ENCODE measurements at places on chromosomes 2 and 18.
A peak's percentile ranks its signal among the peaks of the same experiment; 100 is the strongest.

DNA sequence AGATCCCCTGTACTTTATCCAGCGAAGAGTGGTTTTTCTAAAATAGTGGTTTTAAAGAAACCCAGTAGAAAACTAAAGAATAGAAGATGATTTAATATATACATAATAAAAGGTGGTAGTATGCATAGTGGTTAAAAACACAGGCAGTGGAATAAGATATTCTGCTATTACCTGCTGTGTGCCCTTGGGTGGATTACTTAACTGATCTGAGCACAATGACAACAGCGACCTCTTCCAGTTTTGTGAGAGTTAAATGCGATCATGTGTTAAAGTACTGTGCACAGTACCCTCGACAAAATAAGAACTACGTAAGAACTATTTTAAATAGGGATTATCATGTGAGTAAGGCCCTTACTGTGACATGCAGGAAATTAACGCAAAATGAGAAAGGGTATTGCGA lies 30.0 kb upstream of the CHMP1B start:
- H3K36me3 ChIP-seq: no peaks in the 10 kb centered on the region
- DNase-seq: no peak
- no peaks in the 10 kb centered on the region for H3K27me3 ChIP-seq
- H3K4me1 ChIP-seq: no peaks in the 10 kb centered on the region

DNA sequence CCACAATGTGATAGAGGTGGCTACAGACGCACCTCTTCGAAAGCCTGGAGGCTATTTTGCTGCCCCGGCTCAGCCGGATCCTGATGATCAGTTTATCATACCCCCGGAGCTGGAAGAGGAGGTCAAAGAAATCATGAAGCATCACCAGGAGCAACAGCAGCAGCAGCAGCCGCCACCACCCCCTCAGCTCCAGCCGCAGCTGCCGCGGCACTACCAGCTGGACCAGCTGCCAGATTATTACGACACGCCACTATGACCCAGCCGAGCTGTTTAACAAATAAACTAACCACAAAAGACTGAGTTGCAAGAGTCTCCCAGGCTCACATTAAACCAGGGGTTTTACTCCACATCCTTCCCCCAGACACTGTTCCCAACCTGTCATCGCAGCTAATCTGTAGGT lies 263.8 kb downstream of the PHLPP1 start:
- no peak overlapping the region for H3K4me3 ChIP-seq
- H3K27ac ChIP-seq: no peak overlapping the region
- peaks cover 7% of the 10 kb centered on the region for H3K36me3 ChIP-seq
- DNase-seq: no peak

DNA sequence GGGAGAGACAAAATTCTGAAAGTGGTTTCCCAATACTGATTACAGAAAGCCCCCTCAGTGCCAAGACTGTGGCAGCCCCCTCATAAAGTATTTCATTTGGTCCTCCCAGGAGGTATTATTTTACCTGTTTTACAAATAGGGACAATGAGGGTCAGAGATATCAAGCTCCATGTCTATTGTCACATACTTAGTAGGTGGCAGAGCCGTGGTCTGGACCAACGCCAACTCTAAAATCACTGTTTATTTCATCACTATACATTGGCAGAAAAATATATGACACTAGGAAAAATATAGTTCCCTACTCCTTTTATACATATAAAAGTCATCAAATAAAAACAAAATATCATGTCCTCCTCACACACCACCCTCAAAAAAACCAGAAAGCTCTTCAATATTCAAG lies 68.6 kb downstream of the DHRS9 start:
- H3K4me3 ChIP-seq: no peak overlapping the region
- H3K4me1 ChIP-seq: no peaks in the 10 kb centered on the region
- no peak for DNase-seq
- H3K27ac ChIP-seq: no peak overlapping the region

GRCh38 chr2:177724398-177725287 lies 332.1 kb downstream of the AGPS start:
- no peak for DNase-seq
- H3K36me3 ChIP-seq: no peaks in the 10 kb centered on the region
- H3K4me1 ChIP-seq: no peaks in the 10 kb centered on the region

DNA sequence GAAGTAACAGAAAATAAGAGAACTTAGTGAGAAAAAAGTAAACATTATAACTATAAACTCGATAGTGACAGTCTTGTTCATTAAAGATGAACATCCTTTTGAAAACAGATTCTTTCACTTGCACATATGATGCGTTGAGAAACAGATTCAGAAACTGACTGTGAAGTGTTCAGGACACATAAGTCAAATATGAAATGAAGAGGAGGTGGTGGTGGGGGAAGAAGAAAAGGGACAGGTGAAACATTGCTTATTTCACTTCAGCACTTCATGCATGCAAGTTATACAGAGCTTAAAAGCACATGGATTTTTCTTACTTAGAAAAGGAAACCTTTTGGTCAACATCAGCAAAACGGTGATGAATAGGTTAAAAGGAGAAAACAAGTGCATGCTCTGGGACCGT lies 42.5 kb downstream of the STAT4 start:
- no peak overlapping the region for H3K27ac ChIP-seq
- no peak overlapping the region for H3K4me3 ChIP-seq
- no peaks in the 10 kb centered on the region for H3K36me3 ChIP-seq
- no peaks in the 10 kb centered on the region for H3K27me3 ChIP-seq
- H3K4me1 ChIP-seq: peaks cover 13% of the 10 kb centered on the region
- DNase-seq: no peak

GRCh38 chr2:20698916-20699613 lies 32.1 kb downstream of the GDF7 start:
- no peak overlapping the region for H3K4me3 ChIP-seq
- no peak for DNase-seq
- H3K36me3 ChIP-seq: no peaks in the 10 kb centered on the region
- no peak overlapping the region for H3K27ac ChIP-seq
- H3K27me3 ChIP-seq: no peaks in the 10 kb centered on the region

GRCh38 chr2:222452422-222452950 lies 28.1 kb downstream of the SGPP2 start:
- H3K36me3 ChIP-seq: no peaks in the 10 kb centered on the region
- no peak overlapping the region for H3K27ac ChIP-seq
- peaks cover 9% of the 10 kb centered on the region for H3K4me1 ChIP-seq
- no peak overlapping the region for H3K4me3 ChIP-seq

- no peak overlapping the region for H3K27ac ChIP-seq
- no peaks in the 10 kb centered on the region for H3K27me3 ChIP-seq
- peaks cover 19% of the 10 kb centered on the region for H3K36me3 ChIP-seq
- no peak overlapping the region for H3K4me3 ChIP-seq
- H3K4me1 ChIP-seq: no peaks in the 10 kb centered on the region
Measured at GRCh38 chr18:76442413-76443171, 52.5 kb downstream of the ZNF516 start.

GRCh38 chr2:37829616-37830395 lies 95.3 kb upstream of the RMDN2 start:
- H3K4me1 ChIP-seq: peaks cover 4% of the 10 kb centered on the region
- no peaks in the 10 kb centered on the region for H3K27me3 ChIP-seq
- H3K4me3 ChIP-seq: no peak overlapping the region
- DNase-seq: peak; percentile 16
- no peaks in the 10 kb centered on the region for H3K36me3 ChIP-seq

GRCh38 chr2:71801969-71802368 lies 345.7 kb downstream of the CYP26B1 start:
- H3K4me1 ChIP-seq: no peaks in the 10 kb centered on the region
- H3K27me3 ChIP-seq: no peaks in the 10 kb centered on the region
- DNase-seq: no peak
- H3K27ac ChIP-seq: no peak overlapping the region

GRCh38 chr2:202821206-202822160 lies 50.1 kb downstream of the ICA1L start:
- DNase-seq: no peak
- no peaks in the 10 kb centered on the region for H3K36me3 ChIP-seq
- H3K27me3 ChIP-seq: no peaks in the 10 kb centered on the region
- no peaks in the 10 kb centered on the region for H3K4me1 ChIP-seq

DNA sequence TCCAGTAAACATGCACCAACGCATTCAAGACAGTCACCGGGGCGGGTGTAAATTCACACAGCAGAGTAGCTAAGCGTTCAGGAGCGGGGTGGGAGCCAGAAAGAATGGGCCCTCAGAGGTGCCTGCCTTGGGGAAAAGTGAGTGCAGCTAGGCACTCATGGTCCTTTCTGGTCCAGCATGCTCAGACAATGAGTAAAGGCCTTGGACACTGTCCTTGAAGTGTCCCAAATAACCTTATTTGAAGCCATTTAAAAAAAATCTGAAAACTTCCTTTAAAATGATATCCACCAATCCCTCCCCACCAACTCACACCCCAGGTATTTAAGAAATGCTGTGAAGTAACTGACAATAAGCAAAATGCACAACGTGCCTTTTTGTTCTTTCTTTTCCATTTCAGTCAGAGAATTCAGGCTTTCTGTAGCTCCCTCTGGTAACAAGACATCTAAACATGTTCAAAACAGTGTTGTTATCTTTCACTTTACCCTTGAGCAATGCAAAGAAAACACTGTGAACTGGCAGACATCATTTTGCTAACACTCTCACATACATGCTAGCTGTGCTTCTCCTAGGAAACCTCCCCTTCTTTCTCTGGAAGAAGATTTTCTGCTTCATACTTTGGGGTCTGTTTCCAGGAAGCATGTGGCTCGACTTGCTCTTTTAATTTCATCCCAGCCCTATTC lies 445.1 kb upstream of the SPRED2 start:
- H3K4me3 ChIP-seq: no peak overlapping the region
- H3K27me3 ChIP-seq: no peaks in the 10 kb centered on the region
- no peak overlapping the region for H3K27ac ChIP-seq

GRCh38 chr2:11405599-11406266 lies 60.2 kb downstream of the E2F6 start:
- no peak overlapping the region for H3K27ac ChIP-seq
- no peak for DNase-seq
- no peaks in the 10 kb centered on the region for H3K27me3 ChIP-seq
- H3K4me1 ChIP-seq: no peaks in the 10 kb centered on the region

- no peak for DNase-seq
- H3K36me3 ChIP-seq: no peaks in the 10 kb centered on the region
- no peaks in the 10 kb centered on the region for H3K4me1 ChIP-seq
- peaks cover 12% of the 10 kb centered on the region for H3K27me3 ChIP-seq
- H3K4me3 ChIP-seq: no peak overlapping the region
Measured at GRCh38 chr2:120447127-120447785, 101.3 kb downstream of the INHBB start.

GRCh38 chr2:74869517-74869916 lies 35.6 kb downstream of the HK2 start:
- H3K4me1 ChIP-seq: no peaks in the 10 kb centered on the region
- no peak for DNase-seq
- peaks cover 56% of the 10 kb centered on the region for H3K36me3 ChIP-seq
- H3K27me3 ChIP-seq: no peaks in the 10 kb centered on the region

- DNase-seq: no peak
- H3K36me3 ChIP-seq: no peaks in the 10 kb centered on the region
- no peak overlapping the region for H3K27ac ChIP-seq
Measured at GRCh38 chr18:10590412-10590811, 64.6 kb downstream of the NAPG start.

GRCh38 chr2:239118264-239118663 lies 270.4 kb downstream of the TWIST2 start:
- DNase-seq: no peak
- H3K27me3 ChIP-seq: no peaks in the 10 kb centered on the region
- H3K4me3 ChIP-seq: no peak overlapping the region
- H3K4me1 ChIP-seq: peaks cover 3% of the 10 kb centered on the region

DNA sequence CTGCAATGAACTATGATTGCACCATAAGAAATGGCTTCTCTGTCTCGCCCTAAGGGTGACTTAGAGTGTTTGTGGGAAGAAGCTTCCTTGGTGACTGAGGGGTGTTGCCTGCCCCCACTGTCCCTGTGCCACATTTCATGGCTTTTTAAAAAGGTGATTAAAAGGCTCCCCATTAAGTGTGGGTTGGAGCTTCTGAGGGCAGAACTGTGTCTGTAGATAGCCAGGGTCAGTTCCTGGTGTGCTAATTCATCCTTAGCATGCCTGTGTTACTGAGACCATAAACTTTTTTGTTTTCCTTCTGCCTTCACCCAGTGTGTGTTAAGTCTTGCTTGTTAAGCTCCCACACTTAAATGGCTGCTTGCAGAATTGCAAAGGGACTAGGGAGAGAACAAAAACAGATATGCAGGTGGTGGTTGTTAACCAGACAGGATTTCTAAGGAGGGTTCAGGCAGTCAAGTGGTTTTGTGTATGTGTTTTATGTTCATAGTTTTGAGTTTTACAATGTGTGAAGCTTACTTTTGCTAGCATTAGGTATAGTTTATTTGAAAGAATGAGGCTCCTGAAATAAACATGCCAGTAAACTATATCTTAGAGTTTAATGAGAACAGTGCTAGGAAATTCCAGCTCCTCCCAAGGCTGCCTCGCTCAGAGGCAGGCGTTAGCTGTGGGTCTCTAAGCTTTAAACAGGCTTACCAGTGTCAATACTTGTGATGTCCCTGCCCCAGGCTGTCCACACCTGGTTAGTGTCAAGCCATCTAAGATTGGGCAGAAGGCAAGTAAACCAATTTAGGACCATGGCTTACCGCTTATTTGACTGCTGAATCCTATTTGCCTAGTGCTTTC lies 14.5 kb downstream of the CERS6 start:
- H3K4me1 ChIP-seq: peaks cover 52% of the 10 kb centered on the region
- H3K27ac ChIP-seq: peak overlapping the region; percentile 71
- DNase-seq: no peak
- H3K27me3 ChIP-seq: no peaks in the 10 kb centered on the region
- H3K36me3 ChIP-seq: no peaks in the 10 kb centered on the region
- H3K4me3 ChIP-seq: peak overlapping the region; percentile 8

DNA sequence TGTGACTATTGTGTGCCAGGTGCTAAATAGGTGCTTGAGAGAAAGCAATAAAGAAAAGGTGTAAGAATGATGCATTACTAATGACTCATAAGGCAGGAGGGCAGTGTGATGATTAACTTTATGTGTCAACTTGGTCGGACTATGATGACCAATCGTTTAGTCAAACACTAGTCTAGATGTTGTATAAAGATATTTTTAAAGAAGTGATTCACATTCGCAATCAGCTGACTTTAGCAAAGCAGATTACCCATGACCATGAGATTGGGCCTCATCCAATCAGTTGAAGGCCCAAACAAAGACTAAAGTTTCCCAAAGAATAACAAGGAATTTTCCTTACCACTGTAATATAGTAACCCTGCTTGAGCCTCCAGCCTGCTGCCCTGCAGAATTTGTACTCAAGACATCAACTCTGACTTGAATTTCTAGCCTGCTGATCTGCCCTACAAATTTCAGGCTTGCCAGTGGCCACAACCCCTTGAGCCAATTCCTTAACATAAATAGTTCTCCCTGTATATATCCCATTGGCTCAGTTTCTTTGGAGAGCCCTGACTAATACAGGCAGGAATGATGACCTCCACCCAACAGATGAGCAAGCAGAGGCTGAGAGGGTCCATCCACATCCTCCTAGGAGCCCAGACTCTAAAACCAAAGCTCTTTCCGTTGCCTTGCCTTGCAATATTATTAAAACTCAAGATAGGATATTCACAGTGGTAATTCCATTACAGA lies 132.6 kb downstream of the ACTR3 start:
- no peaks in the 10 kb centered on the region for H3K36me3 ChIP-seq
- DNase-seq: no peak
- no peaks in the 10 kb centered on the region for H3K27me3 ChIP-seq
- no peak overlapping the region for H3K4me3 ChIP-seq
- H3K27ac ChIP-seq: no peak overlapping the region
